ENCODE measurements at places on chromosomes 12 and 14.

- DNase-seq, result no peak
Observed at GRCh38 chr12:57620245-57620935, 9.2 kb downstream of the ARHGEF25 start.

GRCh38 chr12:75766263-75767160 lies 255.1 kb upstream of the KRR1 start:
- no peak for DNase-seq

GRCh38 chr12:27843714-27844245 lies 63.7 kb upstream of the MANSC4 start:
- DNase-seq, result no peak

- no peak for DNase-seq
Observed at GRCh38 chr12:12822886-12823285, 9.7 kb downstream of the DDX47 start.

DNA sequence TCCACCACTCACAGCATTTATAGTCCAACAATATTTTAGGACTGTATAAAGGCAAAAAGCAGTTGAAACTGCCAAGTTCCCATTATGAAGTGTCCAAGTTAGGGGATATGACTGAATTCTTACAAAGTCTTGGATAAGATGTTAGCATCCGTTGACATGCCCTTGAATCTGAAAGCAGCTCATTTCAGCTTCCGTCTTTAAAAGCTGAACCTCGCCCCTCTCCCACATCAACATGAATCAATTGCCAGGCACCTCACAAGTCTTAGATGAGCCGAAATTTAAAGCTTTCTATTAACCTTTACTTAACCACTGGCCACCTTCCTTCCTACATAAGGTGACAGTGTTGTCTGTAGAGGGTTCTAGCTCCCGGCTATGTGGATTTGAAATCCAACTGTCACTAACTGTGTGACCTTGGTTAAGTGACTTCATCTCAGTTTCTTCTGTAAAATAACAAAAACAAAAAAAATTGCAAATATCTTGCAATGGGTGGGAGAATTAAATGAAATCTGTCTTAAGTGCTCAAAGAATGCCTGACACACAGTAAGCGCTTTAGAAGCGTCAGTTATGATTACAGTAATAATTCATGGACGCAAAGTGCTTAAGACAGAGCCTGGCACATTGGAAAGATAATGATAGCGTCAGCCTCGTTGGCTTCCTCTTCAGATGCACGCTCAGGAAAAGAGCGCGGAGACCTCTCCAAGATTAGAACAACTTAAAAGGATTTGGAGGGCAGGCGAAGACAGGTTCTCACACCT lies 1.2 kb downstream of the PPP1CC start:
- peak; percentile 42 for DNase-seq

GRCh38 chr12:21296751-21297406 lies 37.8 kb downstream of the SLCO1A2 start:
- no peak for DNase-seq

GRCh38 chr14:70096866-70097265 lies 91.9 kb downstream of the SLC8A3 start:
- no peak for DNase-seq

GRCh38 chr14:68079941-68080697 lies 260.5 kb downstream of the RAD51B start:
- no peak for DNase-seq

DNA sequence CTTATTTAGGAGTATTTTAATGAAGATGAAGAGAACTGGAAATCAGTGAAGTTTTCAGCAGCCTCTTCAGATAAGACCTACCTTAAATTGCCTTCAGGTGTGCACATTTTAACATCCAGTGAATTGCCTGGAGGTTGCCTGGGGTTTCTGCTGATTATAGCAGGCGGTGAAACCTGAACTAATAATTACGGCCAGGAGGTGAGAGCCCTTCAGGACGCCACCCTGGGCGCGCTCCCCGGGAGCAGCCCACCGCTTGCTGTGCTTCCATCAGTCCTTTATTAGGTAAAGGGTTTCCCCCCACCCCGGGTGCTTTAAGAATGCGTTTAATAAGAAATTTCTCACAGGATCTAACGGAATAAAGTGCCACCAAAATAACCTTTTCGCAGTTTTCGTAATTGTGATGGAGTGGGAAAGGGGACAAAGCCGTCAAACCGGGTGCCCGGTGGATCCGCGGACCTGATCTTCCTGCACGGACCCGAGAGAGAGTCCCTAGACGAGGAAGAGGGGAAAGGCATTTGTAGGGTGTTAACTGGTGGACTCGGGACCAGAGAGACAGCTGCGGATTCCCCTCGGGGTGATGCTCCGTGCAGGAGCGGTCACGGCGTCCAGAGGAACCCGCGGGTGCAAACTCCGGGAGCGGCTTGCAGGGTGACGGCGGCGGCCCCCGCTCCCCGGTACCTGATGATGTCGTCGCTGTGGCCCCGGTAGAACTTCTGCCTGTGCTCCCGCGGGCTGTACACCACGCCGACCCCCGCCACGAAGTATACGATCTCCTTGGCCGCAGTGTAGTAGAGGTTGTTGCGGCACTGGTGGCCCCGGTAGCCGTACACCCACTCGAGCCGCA lies 902 bp downstream of the EML5 start:
- DNase-seq, result peak; percentile 45

DNA sequence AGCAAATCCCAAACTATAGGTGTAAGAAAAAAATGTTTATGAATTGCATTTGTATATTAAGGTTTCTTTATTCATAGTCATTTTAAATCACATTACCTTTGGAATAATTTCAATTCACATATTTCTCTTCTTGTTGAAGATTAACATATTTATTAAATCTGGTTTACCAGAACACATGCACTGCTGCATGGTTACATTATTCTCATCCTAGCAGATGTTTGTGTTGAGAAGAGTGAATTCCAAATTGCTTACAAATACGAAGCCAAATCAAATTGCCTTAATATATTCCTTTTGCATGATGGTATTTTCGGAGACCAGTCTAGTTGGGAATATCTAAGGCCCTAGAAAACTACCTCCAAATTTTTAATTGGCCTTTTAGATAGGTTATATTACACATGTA lies 130.6 kb downstream of the PLEKHA5 start:
- no peak for DNase-seq

- no peak for DNase-seq
Observed at GRCh38 chr14:58060077-58060476, 91.9 kb downstream of the ARMH4 start.

DNA sequence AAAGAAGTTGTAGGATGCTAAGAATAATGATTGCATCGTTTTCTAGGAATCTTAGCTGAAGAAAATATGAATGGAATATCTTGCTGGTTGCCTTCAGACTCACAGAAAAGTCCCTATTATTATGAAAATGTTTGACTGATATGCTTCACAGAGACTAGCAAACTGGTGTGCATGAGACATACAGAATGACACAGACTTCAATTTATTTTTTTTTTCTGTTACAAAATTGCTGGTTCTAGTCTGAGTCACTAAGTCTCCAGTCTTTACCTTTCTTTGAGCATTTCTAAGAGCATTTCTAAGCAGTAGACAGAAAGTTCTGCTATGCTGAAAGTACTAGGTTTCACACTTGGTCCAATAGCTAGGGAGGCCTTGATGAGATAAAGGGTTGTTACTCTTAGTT lies 377.6 kb upstream of the ATP2B1 start:
- no peak for DNase-seq

- DNase-seq, result no peak
Observed at GRCh38 chr14:74524076-74524811, 30.7 kb downstream of the ISCA2 start.

DNA sequence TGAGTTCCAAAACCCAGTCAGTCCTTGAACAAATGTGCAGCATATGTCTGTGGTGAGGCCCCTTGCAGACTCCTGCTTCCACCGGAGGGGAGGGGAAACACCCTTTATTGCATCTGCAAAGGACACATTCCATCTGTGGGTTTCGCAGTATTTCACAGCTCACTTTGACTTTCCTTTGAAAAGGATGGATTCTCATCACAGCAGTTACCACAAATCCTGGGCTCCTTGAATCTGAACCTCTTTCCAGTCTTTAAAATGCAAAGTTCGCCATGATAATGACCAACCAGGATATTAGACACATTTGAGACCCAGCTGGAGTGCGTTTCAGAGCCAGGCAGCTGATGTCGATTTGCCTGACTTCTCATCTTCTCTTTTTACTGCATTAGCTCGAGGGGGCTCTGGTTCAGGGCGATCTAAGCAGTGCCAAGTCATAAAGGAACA lies 242.4 kb downstream of the SLC15A4 start:
- no peak for DNase-seq

- no peak for DNase-seq
Observed at GRCh38 chr14:63248211-63248610, 44.0 kb downstream of the RHOJ start.

DNA sequence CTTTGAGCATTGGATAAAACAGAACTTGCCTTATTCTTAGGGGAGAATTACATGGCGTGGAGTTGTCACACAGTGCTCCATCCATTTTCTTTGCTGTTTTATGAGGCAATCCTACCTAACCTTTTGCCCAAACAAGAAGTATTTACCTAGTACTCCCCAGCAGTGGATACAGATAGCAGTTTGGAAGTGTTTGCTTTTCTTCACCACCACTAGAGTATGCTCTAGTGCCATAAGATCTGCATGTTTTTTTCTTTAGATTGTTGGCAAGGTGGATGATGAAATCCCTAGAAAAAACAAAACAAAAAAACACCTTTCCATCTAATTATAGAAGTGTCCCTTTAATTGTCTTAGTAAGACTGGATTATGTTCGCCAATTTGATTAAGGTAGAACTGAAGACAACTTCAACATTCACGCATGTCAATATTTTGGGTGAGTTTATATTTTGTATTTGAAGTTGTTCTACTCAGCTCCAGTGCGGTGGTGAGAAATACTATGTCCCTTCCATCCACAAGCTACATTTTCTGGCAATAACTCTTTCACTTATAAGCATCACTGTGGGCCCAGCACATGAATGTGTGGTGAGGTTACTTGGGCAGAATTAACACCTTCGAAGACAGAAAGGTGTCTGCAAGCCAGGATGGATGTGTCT lies 23.6 kb upstream of the TMEM260 start:
- DNase-seq, result no peak

GRCh38 chr12:65403188-65403587 lies 124.7 kb downstream of the MSRB3 start:
- DNase-seq, result no peak

DNA sequence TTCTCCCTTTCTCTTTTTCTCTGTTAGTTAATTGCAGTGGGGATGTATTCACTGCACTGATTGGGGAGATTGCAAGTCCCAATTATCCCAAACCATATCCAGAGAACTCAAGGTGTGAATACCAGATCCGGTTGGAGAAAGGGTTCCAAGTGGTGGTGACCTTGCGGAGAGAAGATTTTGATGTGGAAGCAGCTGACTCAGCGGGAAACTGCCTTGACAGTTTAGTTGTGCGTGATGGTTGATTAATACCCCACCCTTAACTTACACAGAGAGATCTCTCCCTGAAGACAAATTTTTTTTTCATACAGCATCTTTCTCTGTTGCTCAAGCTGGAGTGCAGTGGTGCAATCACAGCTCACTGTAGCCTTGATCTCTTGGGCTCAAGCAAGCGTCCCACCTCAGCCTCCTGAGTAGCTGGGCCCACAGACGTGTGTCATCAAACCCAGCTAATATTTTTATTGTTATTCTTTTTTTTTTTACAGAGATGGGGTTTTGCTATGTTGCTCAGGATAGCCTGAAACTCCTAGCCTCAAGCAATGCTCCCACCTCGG lies 4.6 kb downstream of the C1S start:
- no peak for DNase-seq

GRCh38 chr12:57470286-57470969 lies 9.2 kb downstream of the ARHGAP9 start:
- DNase-seq, result no peak

DNA sequence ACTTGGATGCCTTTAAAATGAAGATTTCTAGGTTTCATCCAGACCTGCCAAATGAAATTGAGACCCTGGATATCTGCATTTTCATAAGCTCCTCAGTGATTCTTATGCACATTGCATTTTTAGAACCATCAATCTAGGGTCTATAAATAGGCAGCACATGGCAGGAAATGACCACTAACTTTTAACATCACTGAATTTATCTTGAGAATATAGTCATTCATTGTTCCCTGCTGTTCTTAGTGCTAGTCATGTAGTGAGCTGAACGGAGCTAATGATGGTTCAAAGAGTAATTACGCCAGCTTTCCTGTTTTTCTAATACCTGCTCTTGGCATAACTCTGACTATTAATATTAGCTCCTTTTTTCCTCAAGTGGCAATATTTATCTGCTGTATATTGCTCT lies 91.6 kb downstream of the TPH2 start:
- DNase-seq, result no peak

DNA sequence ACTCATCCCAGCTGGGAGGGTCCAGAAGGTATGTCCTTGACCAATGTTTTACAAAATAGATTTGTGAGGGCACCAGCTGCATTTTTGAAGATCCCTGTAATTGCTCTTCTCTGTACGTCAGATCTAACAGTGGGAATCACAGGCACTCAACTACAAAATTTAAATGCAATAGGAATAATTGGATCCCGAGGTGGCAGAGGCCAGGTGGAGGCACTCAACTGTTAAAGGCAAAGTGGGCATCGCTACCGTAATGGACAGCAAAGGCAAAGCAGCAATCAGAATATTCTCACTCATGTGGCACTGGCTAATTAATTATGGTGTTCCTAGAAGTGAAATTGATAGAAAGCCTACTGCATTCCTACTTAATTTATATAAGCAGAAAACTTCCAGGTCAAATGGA lies 27.9 kb upstream of the PSMC1 start:
- DNase-seq, result no peak

DNA sequence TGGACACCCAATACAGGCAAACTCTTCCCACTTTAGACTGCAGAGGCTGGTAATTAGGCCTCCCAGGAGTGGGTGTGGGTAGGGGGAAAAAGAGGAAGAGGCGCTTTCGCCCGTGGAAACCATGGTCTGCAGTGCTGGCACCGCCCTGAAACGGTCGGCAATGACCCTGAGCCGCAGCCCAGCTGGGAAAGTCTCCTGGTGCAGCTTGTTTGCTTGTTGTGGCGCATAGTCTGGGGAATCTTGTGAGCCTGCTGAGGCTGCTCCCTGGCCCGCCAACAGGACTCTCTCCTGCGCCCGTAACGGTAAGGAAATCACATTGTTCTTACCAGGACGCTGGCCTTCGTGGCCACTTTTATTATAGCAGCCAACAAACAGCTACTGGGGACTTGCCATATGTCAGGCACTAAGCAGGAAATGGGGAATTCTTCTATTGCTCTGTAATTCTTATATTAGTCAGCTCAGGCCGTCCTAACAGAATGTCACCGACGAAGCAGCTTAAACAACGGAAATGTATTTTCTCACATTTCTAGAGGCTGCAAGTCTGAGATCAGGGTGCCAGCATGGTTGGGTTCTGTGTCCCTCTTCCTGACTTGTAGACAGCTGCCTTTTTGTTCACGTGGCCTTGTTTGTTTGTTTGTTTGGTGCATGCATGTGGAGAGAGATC lies 52.5 kb upstream of the RIN3 start:
- DNase-seq, result peak; percentile 25

DNA sequence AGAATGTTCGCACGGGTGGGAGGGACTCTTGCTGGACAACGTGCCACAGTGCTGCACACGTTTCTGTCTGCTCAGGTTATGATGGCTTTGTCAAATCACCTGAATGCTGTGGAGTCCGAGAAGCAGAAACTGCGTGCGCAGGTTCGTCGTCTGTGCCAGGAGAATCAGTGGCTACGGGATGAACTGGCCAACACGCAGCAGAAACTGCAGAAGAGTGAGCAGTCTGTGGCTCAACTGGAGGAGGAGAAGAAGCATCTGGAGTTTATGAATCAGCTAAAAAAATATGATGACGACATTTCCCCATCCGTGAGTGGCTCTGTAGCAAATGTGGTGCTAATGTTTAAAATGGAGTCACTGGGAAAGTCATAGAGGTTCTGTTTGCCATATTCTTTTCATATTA lies 28.5 kb downstream of the KLC1 start:
- no peak for DNase-seq

- DNase-seq, result no peak
Observed at GRCh38 chr12:121943926-121944325, 25.5 kb downstream of the CFAP251 start.
